ENCODE measurements at places on chromosomes 3 and 15. TPM values are rescaled to one million over a fixed set of nuclear protein-coding genes. Genes with fewer than 3 reads are reported as not detected.

FOXP1 gene
- total RNA-seq, result 135 TPM

GRCh38 chr3:135576751-135577150, 388.8 kb upstream of the PPP2R3A start:
- DNase-seq, result no peak

- peak; percentile 43 for DNase-seq
These were observed 23.7 kb upstream of the TPRG1 start for GRCh38 chr3:189148081-189148507.

DNA sequence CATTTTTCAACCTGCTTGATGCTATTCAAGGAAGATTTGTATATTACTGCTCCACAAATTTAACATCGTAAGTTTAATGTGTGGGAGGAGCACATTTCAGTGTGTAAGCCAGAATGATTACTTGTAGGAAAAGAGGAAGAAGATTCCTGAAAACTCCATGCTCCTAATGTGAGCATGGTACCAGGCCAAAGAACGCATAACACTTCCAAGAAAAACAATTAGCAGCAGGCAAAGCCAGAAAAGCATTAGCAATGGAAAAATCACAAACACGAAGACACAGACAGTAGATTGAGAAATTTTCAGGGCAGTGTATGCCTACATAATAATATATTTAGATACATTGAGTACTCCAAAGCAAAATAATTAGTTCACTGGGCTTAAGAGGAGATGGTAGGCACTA, 96.6 kb upstream of the CBLB start:
- DNase-seq, result no peak

DNA sequence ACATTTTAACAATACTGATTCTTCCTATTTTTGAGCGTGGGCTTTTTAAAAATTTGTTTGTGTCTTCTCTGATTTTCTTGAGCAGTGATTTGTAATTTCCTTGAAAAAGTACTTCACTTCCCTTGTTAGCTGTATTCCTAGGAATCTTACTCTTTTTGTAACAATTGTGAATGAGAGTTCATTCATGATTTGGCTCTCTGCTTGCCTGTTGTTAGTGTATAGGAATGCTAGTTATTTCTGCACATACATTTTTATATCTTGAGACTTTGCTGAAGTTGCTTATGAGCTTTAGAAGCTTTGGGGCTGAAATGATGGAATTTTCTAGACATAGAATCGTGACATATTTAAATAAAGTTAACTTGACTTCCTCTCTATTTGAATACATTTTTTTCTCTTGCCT, 582.8 kb upstream of the BCHE start:
- no peak for DNase-seq

All from left colon (tissue), 2 donors.